Pulmonary artery endothelial cell (primary cell): ENCODE measurements at places on chromosomes 1 and 21.
A peak's percentile ranks its signal among the peaks of the same experiment; 100 is the strongest.

- DNase-seq, result no peak
Measured at GRCh38 chr1:181113059-181113641, 24.6 kb downstream of the IER5 start.

GRCh38 chr1:108598340-108598739 is 38.4 kb downstream of the EEIG2 start:
- no peak for DNase-seq

DNA sequence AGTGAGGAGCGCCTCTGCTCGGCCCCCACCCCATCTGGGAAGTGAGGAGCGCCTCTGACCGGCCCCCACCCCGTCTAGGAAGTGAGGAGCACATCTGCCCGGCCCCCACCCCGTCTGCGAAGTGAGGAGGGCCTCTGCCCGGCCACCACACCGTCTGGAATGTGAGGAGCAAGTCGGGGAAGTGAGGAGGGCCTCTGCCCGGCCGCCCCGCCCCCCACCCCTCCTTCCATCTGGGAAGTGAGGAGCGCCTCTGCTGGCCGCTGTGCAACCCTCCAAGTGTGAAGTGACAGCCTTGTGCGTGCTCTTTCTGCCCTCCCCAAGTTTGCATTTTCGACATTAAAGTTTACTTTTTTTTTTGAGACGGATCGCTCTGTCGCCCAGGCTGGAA is 5.1 kb upstream of the ZZZ3 start:
- DNase-seq, result no peak

DNA sequence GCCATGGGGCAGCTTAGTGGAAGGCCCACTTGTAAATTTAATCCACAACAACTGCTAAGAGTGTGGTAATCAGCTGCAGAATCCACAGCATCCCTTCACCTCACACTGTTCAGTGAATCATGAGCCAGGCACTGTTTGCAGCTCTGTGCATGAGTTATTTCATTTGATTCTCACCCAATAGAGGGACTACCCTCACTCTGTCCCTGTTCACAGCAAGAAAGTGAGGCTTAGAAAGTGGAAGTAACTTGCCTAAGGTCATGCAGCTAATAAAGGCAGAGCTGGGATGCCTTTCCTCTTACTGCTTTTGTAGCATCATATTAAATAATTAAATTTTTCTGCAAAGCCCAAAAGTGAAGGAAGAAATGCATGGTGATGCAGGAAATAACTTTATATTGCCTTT is 346.5 kb upstream of the PLD5 start:
- DNase-seq, result no peak

- no peak for DNase-seq
Measured at GRCh38 chr1:43279666-43280065, 5.7 kb downstream of the C1orf210 start.

DNA sequence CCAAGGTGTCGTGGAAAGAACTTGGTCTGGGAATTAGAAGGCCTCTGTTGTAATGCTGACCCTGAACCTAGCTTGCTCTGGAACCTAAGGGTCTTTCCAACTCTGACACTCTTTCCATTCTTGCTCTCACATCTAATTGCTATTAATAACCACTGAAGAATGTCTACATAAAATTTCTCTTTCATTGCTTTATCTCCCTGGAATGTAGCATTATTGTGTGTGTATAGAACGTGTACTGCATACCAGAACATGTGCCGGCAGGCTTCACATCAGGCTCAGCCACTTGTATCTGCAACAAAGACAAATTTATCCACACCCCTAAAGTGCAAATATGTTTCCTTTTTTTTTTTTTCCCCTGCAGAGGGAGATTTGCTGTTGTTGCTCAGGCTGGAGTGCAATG is 13.9 kb upstream of the LAX1 start:
- DNase-seq, result no peak

GRCh38 chr1:23394684-23395083 is 25.0 kb upstream of the ZNF436 start:
- no peak for DNase-seq

- no peak for DNase-seq
Measured at GRCh38 chr1:86718786-86719185, 14.4 kb downstream of the SH3GLB1 start.

- DNase-seq, result peak; percentile 81
Measured at GRCh38 chr1:228087771-228088251, 5.3 kb downstream of the ARF1 start.

DNA sequence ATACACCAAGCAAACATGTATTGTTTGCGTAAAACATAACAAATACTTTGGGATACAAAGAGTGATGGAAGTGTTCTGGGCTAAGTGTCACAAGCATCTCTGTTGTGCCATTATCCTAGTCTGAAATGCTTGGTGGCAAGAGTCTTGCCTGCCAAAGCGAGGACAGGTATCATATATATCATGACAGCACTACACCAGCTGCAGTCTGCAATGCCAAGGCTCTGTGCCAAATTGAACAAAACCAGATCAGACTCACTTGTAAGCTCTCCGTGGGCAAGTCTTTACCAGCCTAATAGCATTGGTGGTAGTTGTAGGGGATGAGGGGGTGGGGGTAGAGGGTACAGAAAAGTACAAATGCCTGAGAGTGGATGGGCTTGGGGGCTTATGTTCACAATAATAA is 119.2 kb downstream of the RWDD3 start:
- no peak for DNase-seq

GRCh38 chr1:65939636-65940035 is 146.9 kb downstream of the PDE4B start:
- DNase-seq, result no peak

DNA sequence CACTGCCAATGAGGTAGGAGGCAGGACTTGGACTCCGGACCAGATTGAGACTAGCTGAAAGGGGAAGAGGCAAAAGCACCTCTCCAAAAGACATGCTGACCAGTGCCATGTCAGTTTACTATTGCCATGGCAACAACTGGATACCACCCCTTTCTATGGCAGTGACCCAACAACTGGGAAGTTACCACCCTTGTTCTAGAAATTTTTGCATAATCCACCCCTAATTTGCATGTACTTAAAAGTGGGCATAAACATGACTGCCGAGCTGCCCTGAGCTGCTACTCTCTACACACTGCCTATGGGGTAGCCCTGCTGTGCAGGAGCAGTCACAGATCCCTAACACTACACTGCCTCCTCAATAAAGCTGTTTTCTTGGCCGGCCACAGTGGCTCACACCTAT is 19.0 kb upstream of the SLC6A9 start:
- DNase-seq, result no peak

DNA sequence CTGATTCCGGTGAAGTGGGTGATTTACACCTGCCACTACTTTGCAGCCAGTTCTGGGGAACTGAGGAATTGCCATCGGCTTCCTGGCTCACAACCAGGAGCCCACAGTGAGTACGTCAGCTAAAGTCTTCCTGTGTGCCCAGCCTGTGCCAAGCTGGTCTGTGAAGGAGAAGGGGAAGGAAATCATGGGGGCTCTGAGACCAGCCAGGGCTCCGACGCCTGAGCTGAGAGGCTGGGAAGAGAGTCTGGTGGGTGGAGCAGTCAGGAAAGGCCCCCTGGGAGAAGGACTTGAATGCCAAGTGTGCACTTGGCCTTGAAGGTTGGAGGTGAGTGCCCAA is 1.2 kb downstream of the LURAP1 start:
- DNase-seq, result no peak

GRCh38 chr1:44250068-44250781 is 37.0 kb downstream of the DMAP1 start:
- DNase-seq, result no peak

DNA sequence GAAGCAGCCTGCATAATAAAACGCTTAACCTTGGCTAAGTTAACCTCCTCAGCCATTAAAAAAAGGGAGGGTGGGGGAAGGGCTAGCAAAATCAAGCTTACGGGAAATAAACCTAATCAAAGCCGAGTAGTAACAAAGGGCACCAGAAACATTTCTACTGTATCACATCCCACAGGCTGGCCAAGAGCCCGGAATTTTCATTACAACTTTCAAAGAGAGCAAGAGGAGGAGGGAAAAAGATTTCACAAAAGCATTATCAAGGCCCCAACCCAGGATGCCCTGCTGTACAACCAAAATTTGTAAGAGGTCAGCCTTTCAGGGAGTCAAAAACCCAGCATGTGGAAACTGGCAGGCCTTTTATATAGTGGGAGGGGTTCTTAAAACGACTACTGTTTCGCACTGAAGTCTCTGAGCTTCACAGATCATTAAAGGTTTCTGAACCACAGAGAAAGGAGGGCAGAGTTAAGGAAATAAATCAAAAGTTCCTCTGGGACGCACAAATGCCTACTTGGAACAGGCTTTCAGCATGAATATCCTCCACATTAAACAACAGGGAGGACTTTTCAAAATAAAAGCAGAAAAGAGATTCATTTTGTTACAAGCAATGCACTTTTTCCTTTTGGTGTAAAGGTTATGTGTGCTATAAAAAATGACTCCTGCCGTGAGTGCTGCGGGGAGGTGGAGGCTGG is 90.4 kb downstream of the SLC45A1 start:
- no peak for DNase-seq

DNA sequence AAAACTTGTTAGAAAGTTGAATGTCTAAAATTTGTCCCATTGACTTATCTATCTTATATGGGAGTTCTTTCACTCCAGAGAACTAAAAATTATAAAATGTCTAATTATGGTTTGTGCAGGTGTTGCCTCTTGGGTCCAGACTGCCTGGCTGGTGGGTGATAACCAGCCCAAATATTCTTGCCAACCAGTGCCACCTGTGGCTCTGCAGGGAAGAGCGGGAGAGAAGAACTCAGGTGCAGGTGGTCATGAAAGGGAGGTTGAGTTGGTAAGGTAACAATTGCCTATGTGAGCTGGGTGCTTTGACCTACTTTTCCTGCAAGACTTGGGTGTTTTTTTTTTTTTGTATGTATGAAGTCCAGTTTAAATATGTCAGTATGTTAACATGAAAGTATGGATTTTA is 10.2 kb downstream of the RPS6KC1 start:
- DNase-seq, result no peak

GRCh38 chr1:53237638-53238037 is 680 bp downstream of the MAGOH start:
- DNase-seq, result no peak

DNA sequence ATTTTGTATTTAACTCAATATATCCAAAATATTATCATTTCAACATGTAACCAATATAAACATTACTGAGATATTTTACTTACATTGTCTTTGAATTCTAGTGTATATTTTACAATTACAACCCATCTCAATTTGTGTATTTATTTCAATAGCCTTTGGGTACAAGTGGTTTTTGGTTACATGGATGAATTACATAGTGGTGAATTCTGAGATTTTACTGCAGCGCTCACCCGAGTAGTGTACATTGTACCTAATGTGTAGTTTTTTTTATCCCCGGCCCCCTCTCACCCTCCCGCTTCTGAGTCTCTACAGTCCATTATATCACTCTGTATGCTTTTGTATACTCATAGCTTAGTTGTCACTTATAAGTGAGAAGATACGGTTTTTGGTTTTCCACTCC is 117.0 kb upstream of the GALNT2 start:
- DNase-seq, result no peak

GRCh38 chr1:165841582-165842017 is 14.2 kb downstream of the UCK2 start:
- no peak for DNase-seq

DNA sequence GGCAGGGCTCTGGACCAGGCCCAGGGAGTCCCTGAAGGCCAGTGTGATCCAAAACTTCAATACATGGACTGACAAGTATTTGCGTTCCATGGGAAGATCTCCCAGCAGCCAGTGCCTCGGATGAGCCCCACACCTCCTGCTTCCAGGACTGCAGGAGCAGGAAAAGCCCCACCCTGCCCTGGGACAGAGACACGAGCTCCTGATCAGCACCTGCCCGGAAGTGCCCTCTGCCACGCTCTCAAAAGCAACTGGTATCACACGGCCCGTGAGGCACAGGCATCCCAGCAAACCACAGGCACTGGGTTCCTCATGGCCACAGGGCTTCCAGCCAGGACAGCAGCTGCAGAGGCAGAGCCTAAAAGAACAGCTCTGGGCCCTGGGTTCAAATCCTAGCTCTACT is 48.6 kb downstream of the ACOT7 start:
- DNase-seq, result no peak

GRCh38 chr1:59565611-59566410 is 248.9 kb upstream of the HOOK1 start:
- no peak for DNase-seq

- DNase-seq, result no peak
Measured at GRCh38 chr1:33163621-33164519, 18.0 kb downstream of the TRIM62 start.

- no peak for DNase-seq
Measured at GRCh38 chr1:180646547-180646946, 14.7 kb downstream of the XPR1 start.

- DNase-seq, result no peak
Measured at GRCh38 chr1:147078606-147079399, 93.5 kb downstream of the PRKAB2 start.

DNA sequence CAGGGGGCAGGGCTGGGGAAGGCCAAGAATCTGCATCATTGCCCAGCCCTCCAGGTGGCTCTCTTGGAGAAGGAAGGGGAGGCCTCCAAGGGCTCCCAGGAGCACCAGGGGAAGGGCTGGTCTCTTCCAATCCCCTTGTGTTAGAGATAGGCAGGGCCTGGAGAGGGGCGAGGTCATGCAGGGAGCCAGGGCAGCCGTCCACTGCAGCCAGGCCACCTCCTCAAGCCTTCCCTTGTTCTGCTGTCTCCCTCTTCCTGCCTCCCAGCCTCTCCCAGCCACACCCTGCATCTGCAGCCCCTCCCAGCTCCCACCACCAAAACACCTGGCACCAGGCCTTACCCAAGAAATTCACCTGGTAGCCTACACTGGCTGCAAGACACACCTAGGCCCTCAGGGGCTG is 105.3 kb upstream of the IFFO2 start:
- DNase-seq, result no peak

DNA sequence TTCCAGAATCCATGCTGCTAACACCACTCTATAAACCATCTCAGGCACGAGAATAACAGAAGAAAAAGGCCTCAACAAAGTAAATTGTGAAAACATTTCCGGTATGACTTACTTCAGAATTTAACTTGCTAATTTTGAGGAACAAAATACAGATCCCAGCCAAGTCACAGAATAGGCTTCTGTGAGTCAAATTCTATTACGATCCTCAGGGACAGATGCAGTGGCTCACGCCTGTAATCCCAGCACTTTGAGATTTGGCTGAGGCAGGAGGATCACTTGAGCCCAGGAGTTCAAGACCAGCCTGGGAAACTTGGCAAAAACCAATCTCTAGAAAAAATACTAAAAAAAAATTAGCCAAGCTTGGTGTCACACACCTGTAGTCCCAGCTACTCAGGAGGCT is 8.8 kb upstream of the CCDC27 start:
- DNase-seq, result no peak

DNA sequence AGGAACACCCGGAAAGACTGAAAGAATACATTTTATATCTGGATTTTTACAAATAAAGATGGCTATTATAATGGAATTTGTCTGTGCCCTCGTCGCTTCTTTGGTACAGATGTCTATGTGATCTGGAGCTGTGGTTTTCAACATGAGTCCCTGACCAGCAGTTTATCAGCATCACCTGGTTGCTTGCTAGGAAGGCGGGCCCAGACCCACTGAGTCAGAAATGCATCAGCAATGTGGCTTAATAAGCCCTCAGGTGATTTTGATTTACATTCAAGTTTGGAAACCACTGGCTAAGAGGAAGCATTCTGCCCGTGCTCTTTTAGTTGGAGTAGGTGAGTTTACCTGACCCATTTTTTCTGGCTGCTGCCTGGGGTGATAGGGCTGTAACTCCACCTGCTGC is 31.7 kb downstream of the ATP1A1 start:
- no peak for DNase-seq

- DNase-seq, result no peak
Measured at GRCh38 chr1:82268826-82269225, 468.1 kb downstream of the ADGRL2 start.
